Hematopoietic multipotent progenitor cell treated with erythropoietin and hydrocortisone succinate and interleukin-3 and kit ligand, for 8 days (in vitro differentiated cells): ENCODE measurements at places on chromosomes 5 and 9.

DNA sequence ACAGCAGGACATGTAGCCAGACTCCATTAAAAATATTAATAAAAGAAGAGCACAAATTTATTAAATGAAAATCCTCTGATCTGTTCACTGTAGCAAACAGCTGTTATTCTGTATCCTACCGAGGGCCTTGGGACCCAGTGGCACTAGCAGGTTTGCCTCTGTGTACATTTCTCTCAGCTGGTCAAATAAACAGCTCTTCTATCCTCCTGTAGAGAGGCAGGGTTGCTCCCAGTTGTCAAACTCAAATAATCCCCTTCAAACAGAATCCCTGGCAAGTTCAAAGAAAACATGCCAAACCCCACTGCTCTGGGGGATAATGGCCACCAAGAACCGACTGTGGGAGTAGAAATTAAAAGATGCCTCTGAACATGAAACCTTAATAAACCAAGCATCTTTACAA is 1262.0 kb upstream of the DMAC1 start:
- no peak for DNase-seq

- DNase-seq: no peak
Measured at GRCh38 chr5:125394661-125395280, 648.3 kb upstream of the ZNF608 start.

GRCh38 chr5:111472096-111472495 is 40.2 kb downstream of the STARD4 start:
- no peak for DNase-seq

- DNase-seq: no peak
Measured at GRCh38 chr5:133309166-133309795, 257.5 kb downstream of the HSPA4 start.

DNA sequence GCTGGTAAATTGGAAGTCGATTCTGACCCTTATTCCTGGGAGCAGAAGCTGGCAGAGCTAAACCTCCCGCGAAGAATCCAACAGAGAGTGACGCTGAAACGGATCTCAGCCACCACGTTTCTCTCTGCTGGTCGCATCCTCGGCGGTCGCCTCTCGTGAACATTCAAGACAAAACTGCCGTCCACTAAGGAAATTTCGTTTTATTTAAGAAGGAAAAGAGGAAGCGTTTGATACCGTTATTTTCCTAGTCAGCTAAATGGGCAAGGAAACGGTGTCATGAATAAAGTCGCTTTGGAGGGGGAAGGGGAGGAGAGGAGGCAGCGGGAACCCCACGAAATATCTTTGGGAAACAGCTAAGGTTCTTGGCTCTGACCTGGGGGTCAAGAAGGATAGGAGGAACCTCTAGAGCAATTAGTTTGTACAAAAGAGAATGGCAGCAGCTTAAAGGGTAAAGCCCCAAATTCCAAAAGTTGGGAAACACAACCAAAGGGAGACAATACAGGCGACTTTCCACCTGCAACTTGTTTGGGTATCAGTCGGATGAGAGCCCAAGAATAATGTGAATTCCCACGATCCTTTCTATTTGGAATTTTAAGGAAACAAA is 1.9 kb downstream of the FOXB2 start:
- no peak for DNase-seq

- DNase-seq: no peak
Measured at GRCh38 chr5:149917073-149917676, 27.4 kb downstream of the PDE6A start.

GRCh38 chr5:6394429-6395101 is 16.2 kb upstream of the MED10 start:
- DNase-seq: no peak

DNA sequence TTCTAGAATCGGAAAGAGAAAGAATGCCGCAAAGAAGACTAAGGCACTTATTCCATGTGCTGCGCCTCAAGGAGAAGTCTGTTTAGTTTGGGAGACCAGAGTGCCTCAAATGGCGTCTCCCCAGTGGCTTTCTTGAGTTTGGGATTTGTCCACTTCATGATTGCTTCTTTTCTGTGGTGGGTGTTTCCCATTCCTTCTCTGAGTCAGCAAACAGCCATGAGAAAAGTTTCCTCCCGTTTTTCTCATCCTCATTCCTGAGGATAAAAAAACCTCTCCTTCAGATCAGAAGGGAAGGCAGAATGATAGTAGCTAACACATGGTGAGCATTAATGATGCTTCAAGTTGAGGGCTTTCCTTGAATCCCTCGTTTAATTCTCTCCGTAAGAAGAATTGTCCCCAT is 275.9 kb upstream of the WWC1 start:
- no peak for DNase-seq

DNA sequence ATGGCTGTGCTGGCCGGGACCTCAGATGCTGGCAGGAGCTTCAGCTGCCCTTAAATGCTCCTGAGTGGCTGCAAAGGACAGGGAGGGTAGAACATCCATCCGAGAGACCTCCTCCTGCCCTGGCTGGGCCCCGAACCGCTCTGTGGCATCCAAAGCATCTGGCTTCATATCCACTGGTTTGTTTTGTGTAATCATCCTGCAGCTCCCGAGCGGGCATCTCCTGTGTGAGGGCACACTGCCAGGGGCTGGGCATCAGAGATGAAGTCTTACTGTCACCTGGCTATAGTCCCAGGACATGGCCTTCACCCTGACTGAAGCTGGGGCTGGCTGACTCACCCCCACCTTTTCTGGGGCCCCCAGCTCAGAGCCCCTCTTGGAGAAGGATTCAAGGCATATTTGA is 18.5 kb upstream of the NTNG2 start:
- no peak for DNase-seq

DNA sequence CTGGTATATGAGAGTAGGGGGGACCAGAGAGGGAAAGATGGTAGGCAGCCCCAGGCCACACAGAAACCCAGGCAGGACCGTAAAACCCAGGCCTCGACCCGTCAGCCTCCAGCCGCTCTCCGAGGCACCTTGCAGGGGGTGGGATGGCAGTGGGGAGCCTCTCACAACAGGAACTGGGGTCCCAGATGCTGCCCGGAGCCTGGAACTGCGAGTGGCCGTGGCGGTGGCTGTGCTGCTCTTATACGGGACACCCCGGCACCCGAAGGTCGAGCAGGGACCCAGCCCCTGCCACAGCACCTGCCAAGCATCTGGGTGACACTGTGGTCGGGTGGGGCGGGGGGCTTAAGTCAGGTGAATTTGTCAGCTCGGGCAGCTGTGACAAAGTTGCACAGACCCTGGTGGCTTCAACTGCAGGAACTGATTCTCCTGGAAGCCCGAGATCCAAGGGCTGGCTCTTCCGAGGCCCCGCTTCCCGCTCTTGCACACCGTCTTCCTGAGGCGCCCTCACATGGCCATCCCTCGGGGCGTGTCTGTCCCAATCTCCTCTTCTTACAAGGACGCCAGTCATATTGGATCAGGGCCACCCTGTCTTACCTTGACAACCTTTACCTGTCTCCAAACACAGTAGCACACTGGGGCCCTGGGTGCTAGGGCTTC is 47.6 kb upstream of the EGFL7 start:
- no peak for DNase-seq

- DNase-seq: no peak
Measured at GRCh38 chr5:31347552-31347905, 154.0 kb downstream of the CDH6 start.

DNA sequence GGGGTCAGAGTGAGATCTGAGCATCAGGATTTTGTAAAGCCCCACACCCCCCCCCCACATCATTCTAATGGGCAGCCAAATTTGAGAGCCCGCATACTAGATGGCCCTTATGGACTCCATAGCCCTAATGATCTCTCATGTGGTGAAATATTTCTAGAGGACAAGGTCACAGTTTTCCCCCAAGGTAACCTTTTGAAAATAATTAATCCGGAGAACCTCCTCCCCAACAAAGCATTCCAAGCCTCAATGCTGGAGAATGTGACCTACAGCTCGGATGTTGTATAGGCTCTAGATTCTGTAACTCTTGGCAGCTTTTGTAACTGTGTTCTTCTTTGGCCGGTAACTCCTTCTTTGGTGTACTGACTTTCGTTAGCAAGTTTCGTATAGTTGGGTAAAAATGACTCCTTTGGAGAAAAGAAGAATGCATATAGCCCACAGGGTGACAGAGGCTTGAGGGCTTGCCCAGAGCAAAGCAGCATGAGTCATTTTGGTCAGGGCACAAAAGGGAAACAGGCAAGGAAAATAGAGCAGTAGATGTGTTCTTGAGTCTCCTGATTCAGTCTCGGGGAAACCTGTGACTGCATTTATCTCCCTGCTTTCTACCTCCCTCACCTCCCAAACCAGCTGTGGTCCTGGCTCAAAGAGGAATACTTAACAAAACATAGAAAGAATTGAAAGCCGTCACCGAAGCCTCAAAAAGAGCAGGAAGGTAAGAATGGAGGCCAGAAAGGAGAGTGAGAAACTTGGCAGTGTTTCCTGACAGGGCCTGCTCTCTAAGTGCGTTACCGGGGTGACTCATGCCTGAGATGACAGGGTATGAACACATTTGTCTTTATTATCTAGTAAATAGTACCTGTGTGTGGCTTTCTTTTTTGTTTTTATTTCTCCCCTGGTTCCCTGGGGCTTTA is 6.6 kb upstream of the XPA start:
- DNase-seq: no peak

- DNase-seq: no peak
Measured at GRCh38 chr5:98204798-98205197, 568.7 kb upstream of the RGMB start.

GRCh38 chr5:172535108-172535445 is 80.8 kb upstream of the SH3PXD2B start:
- no peak for DNase-seq

- DNase-seq: no peak
Measured at GRCh38 chr9:19151425-19152159, 24.3 kb upstream of the PLIN2 start.

- DNase-seq: no peak
Measured at GRCh38 chr9:108727580-108728111, 128.1 kb downstream of the ACTL7B start.

DNA sequence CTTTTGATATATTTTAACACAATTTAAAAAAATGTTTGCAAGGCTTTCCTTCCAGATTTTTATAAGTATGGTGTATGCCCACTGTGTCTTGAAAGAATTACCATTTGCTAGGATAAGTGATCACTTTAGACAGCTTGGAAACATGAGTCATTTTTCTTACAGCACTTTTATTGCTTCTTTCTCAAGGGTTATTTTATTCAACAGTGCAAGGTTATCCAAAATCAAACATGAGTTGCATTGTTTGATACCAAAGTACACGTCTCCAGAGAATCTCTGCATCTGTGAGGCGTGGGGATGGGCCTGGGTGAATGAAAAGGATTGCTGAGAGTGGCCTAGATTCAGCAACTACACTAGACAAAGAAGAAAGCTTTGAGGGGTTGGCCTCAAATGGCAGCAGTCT is 329.6 kb downstream of the ADAMTS6 start:
- DNase-seq: no peak

GRCh38 chr5:54829102-54829501 is 156.3 kb downstream of the ESM1 start:
- DNase-seq: no peak

DNA sequence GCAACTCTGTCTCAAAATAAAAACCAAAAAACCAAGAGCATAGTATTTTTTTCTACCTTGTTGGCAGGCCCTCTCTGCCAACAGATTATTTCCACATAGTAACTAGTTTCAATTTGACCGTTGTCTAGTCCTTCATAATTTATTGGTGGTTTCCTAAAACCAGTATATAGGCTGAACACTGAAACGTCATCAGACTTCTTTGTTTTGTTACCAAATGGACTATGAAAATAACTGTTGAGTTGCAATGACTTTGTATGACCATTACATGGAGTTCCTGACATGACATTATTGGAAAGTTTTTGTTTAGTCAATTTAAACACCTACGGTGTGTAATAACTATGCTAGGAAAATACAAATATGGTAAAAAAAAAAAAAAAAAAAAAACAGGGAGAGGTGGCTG is 1.7 kb downstream of the AGGF1 start:
- no peak for DNase-seq
